GM03348 (cell line): ENCODE measurements at places on chromosomes 12 and 14.

GRCh38 chr14:71636076-71636475, 296.2 kb upstream of the RGS6 start:
- no peak for DNase-seq

GRCh38 chr14:69373104-69373503, 25.0 kb downstream of the ERH start:
- no peak for DNase-seq

DNA sequence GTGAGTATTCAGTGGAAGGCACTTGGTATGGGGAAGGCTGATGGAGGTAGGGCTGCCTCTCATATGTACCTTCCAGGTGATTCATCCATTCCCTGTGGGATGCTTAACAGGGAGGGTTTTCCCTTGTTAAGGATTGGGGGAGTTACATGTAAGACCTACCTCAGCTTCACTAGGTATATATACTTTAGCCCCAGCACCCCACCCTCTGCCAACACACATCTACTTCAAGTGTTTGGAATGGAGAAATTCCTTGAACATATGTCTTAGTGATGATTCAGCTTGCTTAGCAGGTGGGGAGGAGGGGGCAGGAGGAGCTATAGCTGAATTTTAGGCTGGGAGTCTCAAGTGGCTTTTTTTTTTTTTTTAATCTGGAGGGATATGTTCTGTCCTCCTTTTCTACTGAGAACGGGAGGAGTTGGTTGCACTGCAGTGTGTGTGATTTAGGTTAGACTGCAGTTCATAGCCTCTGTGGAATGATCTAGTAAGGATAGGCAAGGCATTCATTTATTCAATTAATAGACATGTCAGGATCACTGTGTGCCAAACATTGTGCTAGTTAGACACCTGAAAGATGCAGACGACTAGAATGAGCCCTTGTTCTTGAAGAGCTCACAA, 1.7 kb downstream of the PIP4K2C start:
- no peak for DNase-seq

DNA sequence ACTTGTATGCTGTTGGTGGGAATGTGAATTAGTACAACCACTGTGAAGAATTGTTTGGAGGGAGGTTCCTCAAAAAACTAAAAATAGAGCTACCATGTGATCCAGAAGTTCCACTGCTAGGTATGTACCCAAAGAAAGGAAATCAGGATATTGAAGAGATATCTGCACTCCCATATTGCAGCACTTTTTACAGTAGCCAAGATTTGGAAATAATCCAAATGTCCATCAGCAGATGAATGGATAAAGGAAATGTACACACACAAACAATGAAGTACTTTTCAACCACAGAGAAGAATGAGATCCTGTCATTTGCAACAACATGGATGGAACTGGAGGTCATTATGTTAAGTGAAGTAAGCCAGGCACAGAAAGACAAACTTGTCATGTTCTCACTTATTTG, 25.9 kb downstream of the TIGAR start:
- DNase-seq: no peak

DNA sequence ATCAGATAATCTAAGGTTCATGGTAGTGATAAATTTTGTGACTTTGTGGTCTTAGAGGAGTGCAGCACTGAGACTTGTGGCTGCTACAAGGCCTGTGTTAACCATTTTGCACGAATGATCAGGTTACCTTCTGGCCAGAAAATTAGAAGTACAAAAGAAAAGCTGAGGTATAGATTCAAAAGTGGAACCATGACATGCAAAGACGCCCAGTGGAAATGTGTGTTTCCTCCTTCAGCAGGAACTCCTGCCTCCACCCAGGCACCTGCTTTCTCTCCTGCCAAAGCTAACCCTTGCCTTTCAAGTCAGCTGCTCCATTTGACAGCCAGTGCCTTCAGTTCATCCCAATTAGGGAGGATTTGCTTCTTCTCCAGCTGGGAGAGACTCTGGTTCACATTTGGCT, 10.1 kb downstream of the PDE6H start:
- DNase-seq: no peak

GRCh38 chr12:7629465-7629864, 36.2 kb downstream of the APOBEC1 start:
- no peak for DNase-seq

DNA sequence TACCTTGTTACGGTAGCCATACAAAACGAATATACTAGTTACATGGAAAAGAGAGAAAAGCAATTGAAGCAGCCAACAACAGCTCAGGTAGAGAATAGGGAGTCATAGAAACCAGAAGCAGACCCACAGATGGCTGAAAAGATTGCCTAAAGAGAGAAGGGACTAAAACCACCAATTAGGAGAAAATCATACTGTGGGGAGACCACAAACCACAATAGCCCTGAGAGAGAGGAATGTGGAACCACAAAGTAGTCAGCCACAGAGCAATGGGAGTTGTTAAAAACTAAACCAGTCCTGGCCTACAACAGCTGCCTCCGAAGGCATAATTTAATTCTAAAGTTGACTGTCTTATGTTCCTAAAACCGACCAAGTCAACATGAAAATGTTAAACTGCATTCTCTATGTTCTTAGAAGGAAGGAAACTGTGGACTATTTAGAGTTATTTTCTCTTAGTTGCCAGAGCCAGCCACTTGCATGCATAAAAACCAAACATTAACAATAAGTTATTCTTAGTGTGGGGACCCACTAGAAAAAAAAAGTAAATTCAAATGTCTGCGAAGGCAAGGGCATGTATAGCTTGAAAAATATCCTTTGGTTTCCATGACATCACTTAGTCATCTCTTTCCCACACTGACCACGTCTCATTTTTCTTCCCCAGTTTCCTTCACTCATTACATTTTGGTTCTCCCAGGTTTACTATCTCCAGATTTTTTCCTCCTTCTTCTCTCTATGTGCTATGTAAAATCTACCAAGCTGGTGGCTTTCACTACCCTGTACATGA, 398.1 kb downstream of the NOVA1 start:
- peak; percentile 25 for DNase-seq

DNA sequence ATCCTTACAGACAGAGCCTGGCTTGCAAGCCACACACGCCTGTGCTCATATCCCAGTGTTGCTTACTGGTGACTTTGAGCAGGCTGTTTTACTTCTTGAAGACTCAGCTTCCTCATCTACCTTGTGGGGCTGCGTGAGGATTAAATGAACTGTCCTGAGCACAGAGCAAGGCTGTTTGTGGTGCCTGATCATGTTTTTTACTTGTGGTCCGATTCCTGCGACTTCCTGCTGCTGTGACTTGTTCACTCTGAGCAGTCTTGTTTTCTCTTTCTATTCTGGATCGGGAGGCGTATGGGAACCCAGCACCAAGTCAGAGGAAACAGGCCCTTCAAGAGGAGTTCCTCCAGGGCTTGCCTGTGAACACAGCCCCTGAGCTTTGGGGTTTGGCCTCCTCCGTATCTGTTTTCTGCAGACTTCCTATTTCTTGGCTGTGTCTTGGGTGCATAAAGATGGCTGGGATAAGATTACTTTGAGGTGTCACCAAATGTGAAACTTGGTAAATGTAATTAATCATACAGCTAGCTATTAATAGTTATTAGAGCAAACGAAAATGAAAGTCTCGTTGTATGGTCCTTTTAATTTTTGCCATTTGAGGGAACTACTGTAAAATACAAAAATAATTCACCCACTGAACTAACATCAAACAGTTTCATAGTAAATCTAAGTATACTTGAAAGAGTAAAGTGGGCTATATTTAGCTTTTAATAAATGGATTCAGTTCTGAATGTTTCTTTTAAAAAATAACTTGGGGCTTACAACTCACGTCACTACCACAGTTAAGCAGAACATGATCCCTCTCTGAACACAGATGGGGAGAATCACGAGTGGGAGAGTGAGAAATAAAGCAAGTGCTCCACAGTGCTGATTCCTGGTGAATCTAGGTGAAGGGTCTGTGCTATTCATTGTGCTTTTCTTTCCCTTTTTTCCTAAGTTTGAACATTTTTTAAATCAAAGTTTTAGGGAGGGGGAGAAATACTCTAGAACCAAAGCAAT, 251.5 kb downstream of the FOXN3 start:
- DNase-seq: peak; percentile 11

GRCh38 chr14:23113431-23114119, 5.5 kb downstream of the CEBPE start:
- no peak for DNase-seq

DNA sequence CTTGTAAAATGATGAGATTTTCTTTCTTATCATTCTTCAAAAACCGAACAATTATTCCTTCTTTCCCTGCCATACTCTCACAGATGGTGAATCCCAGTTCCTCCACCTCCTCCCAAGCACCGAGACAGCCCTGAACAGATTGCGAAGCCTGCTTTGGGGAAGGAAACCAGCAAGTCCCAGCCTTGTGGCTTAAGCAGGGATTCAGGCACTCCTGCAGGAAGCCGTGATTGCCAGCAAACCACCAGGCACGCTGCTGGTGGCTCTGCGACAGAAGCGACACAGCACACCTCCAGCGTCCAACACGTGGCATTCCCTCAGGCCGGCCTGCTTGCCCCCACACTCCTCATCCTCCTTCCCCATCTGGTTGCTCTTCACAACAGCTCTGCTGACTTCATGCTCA, 237.7 kb downstream of the GXYLT1 start:
- DNase-seq: no peak

GRCh38 chr12:53585448-53586125, 40.6 kb downstream of the ATF7 start:
- no peak for DNase-seq
